Fibroblast of pulmonary artery (primary cell): ENCODE measurements at places on chromosomes 12 and 14.
A peak's percentile ranks its signal among the peaks of the same experiment; 100 is the strongest.

- no peak for DNase-seq
Measured at GRCh38 chr12:56801661-56802622, 38.8 kb downstream of the HSD17B6 start.

- no peak for DNase-seq
Measured at GRCh38 chr14:102150744-102151143, 11.0 kb downstream of the WDR20 start.

DNA sequence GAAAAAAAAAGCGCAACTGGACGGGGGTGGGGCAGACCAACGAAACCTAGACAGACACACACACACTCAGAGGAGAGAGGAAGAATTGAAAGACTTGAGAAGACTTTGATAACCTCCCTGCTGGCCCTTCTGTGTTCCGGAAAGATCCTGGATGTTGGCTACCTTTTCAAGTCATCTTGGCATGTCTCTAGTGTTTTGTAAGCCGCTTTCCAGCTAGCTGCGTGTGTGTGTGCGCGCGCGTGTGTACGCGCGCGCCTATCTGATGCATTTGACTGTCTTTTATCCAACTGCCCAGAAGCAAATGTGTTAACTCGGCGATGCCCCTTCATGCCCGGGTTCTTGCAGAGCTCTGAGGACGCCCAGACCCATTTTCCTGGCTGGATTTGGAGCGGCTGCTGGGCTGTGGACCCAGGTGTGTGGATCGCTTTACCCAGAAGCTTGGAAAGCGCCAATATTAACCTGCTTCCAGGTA lies 664 bp downstream of the LRFN5 start:
- DNase-seq, result no peak

- DNase-seq, result peak; percentile 81
Measured at GRCh38 chr12:86914721-86915120, 658.5 kb upstream of the MGAT4C start.

DNA sequence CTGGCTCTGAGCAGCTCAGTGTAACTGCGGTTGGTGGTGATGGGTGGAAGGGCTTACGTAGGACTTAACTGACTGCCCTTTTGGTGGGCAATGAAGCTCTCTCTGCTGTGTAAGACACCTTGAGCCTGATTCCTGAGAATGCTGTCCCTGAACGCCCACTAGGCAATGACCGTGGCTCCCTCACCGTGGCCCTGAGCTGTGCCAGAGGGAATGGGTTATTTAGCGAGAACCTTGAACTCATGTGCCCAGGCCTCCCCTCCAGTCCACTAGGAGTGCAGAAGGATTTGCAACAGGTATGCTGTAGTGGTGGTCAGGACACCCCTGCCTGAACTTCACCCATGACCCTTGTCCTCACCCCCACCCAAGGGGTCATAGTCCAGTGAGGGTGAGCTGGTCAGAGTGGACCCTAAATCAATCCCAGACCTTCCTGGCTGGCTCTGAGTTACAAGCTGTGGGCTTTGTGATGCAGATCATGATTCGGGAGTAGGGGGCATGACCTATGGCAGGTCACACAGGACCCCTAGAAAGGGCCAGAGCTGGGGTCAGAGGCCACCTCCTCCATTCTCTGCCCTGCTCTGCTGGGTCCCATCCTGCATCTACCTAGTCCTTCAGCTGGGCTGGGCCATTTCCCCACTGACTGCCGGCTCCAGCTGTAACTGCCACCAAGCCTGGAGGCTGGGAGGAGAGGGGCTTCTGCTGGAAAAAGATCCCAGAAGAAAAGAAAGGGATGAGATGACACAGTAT lies 14.5 kb upstream of the ANKRD33 start:
- DNase-seq, result no peak

DNA sequence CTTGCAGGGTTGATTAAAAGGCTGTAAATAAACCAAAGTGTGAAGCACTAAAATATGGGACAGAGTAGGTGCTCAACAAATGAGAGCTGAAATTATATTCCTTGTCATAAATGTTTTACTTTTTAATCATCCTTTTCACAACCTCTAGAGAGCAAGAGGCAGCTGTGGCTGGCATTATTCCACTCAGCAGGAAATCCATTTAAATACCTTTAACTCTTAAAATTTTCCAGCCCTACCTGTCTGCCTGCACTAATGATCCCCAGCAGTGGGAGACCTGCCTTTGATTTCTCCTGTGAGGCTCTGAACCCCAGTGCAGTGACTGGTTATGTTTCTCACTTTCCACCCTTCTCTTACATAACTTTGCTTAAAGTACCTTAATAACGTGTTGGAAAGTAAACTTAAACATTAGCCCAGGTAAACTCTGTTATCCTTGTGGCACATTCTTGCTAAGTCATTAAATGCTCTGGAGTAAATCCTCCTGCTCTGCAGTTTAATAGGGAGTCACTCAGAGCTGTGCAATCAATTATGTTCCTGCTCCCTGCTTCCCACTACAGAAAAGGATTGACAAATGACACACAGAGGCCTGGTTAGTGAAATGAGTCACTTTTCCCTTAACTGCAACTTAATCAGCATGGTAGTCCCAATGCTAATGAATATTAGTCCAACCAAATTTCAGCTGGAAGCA lies 755.7 kb upstream of the USP15 start:
- DNase-seq, result no peak

- DNase-seq, result no peak
Measured at GRCh38 chr14:71286126-71286525, 378.9 kb downstream of the PCNX1 start.

GRCh38 chr14:104974146-104974541 lies 4.0 kb downstream of the AHNAK2 start:
- DNase-seq, result no peak

DNA sequence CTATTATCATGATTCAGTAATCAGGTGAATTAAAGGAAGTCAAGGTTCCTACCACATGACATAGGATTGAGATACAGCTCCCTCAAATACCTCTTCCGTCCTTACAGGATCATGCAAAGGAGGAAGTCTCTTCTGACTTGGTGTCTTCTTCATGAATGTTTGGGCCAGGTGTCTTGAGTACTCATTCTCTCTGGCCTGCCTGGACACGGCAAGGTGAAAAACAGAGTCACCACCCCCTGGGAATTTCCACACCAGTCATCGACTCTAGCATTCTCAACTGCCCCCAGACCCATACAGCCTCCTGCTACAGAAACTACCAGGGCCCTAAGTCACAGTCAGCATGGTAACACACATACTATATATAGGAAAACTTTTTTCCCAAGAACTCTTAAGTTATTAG lies 44.9 kb upstream of the LTBP2 start:
- DNase-seq, result no peak

- DNase-seq, result no peak
Measured at GRCh38 chr12:57224973-57225679, 4.4 kb upstream of the SHMT2 start.

DNA sequence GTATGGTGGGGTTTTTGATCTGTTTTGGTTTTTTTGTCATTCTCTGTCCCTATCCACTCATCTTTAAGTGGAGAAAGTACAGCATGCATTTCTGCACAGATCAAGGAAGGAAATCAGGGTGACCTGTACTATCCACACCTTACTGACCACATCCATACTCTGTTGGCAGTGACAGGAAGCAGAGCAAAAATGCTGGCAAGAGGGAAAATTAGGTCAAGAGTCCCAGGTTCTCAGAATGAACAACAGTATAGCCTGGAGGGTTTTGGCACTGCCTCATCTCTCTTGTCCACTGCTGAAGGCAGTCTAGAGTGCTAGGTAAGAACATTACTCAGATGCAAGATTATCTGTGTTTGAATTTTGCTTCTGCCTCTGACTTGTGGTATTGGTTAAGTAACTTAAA lies 70.7 kb downstream of the TAOK3 start:
- DNase-seq, result peak; percentile 26

- no peak for DNase-seq
Measured at GRCh38 chr14:77657280-77657679, 40.8 kb upstream of the SPTLC2 start.

GRCh38 chr14:51897791-51898355 lies 37.5 kb downstream of the GNG2 start:
- no peak for DNase-seq

GRCh38 chr12:22275843-22276242 lies 58.7 kb downstream of the ST8SIA1 start:
- peak; percentile 100 for DNase-seq

- peak; percentile 68 for DNase-seq
Measured at GRCh38 chr12:47190271-47190750, 110.6 kb upstream of the AMIGO2 start.

- no peak for DNase-seq
Measured at GRCh38 chr12:38175538-38175937, 141.0 kb upstream of the ALG10B start.

- DNase-seq, result no peak
Measured at GRCh38 chr12:59388176-59388575, 207.7 kb upstream of the SLC16A7 start.

GRCh38 chr14:64561631-64562030 lies 11.9 kb downstream of the PPP1R36 start:
- DNase-seq, result no peak

GRCh38 chr14:23017091-23017490 lies 7.1 kb upstream of the C14orf93 start:
- DNase-seq, result no peak

DNA sequence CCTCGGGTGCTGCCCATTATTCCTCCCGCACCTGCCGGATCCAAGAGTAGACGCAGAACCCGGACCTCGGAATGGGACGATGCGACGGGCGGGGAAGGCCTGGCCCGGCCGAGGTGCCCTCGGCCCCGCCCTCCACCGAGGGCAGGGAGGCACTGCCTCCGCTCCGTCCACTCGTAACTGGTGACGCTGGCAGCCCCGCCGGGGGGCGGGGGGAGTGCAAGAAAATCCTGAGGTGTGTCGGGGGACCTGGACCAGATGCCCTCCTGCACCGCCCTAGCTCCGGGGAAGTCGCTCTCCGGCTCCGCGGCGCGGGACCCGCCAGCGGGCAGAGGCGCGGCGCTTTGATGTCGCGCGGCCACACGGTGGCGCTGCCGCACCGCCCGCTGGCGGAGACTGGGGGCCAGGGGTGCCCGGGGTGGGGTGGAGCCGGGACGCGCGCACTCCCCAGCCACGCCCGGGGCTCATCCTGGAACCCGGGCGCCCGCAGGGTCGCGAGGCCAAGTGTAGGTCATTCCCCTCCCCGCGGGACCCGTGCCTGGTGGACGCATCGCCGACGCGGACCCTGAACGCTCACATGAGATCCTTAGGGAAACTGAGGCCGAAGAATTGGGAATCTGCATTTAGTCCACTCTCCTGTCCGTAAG lies 202.8 kb downstream of the TTC8 start:
- DNase-seq, result peak; percentile 47
